Astrocyte (in vitro differentiated cells and primary cell): ENCODE measurements at places on chromosomes 12 and 14.

- DNase-seq: no peak
Measured at GRCh38 chr12:49552014-49552413, 13.2 kb downstream of the KCNH3 start.

DNA sequence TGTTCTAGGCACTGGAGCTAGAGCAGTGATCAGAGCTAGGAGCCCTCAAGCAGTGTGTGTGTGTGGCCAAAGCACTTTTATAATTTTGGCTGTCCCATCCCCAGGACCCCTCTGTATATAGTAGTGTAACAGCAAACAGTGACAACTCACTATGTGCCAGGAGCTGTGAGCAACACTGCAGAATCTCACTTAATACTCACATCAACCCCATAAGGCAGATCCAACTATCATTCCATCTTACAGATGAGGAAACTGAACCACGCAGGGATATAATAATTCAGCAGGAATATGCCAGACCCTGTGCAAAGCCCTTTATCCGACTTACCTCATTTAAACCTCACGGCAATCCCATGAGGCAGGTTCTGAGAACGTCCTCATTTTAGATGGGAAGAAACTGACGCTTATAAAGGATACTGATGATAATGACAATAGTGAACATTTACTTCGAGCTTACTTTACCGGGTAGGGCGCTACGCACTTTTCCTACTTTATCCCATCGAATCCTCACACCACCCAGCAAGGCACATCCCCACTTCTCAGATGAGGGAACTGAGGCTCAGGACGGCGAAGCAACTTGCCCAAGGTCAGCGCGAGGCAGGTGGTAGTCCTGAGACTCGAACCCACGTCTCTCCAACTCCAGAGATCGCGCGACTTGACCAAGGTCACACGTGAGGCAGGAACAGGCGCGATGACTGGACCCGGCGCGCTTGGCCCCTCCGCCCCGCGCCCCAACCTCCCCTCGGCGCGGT, 687 bp downstream of the RAB35 start:
- DNase-seq: no peak

- DNase-seq: peak; percentile 58
Measured at GRCh38 chr14:39426605-39427004, 5.6 kb downstream of the FBXO33 start.

DNA sequence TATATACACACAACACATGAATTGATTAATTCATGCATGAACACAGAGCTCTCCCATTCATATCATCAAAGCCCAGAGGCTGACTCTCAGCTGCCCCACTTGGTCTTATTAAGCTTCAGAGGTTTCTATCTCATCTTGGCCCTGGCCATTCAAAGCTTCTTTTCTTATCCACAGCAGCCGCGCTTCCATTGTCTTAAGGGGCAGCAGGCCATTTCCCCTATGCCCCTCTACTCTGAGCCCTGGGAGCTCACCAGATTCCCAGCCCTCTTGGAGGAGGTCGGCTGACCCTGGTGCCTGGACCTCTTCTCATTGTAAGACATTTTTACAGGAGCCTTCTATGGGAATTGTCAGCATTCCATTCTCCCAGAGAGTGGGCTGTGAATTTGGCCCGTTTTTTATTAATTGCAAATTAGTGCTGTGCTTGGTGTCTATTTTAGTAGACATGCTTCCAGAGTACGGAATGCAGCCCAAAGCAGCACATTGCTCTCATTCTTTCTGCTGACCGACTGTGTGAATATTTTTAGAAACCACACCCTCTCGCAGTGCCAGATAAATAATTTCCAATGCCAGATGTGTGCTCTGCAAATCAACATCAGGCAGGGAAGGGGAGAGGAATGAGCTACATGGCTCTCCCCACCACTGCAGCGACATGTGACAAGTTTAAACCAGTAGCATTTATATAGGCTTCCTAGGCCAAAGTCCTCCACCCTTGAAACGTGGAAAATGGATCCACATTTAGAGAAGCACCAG, 58.5 kb downstream of the NUAK1 start:
- DNase-seq: peak; percentile 94

DNA sequence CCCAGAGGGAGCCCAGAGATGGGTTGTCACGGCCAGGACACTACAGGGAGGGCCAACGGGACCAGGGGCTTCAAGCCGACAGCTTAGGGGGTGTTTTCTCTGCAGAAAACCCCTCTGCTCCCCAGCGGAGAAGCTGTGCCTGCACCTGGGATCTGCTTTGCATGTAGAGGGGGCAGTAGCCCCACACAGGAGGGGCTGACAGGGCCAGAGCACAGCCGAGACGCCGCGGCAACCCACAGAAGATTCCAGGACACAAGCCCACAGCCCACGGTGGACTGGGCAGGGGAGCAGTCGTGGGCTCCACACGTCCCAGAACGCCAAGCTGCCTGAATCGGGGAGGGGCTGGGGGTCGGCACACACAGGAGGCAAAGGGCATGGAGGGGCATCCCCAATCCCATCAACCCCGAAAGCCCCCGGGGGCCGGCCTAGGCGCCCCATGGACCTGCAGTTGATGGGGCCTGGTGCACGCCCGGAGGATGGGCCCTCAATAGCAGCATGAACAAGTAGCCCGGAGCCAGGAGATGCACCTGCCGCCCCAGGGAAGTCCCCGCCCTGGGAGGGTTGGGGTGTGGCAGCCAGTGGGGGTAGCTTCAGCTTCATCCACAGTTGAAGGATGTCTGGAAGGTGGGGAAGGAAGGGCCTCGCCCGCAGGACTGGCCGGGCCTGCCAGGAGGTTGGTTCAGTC, 30.5 kb upstream of the TMEM179 start:
- no peak for DNase-seq

- no peak for DNase-seq
Measured at GRCh38 chr12:72677139-72677538, 405.0 kb downstream of the TRHDE start.
